Skin of body (tissue), 3 donors: ENCODE measurements at places on chromosomes 3 and 15. TPM values are rescaled to one million over a fixed set of nuclear protein-coding genes. Genes with fewer than 3 reads are reported as not detected.

Gene UPK1B
- total RNA-seq = 0.59 TPM

GRCh38 chr15:101187820-101188636 is 63.8 kb downstream of the CHSY1 start:
- DNase-seq = peak; percentile 56

- DNase-seq = peak; percentile 31
Measured at GRCh38 chr15:72199721-72200212, 2.2 kb upstream of the GRAMD2A start.

- no peak for DNase-seq
Measured at GRCh38 chr3:71055257-71056001, 528.1 kb downstream of the FOXP1 start.
